ENCODE measurements at places on chromosomes 1 and 21.

DNA sequence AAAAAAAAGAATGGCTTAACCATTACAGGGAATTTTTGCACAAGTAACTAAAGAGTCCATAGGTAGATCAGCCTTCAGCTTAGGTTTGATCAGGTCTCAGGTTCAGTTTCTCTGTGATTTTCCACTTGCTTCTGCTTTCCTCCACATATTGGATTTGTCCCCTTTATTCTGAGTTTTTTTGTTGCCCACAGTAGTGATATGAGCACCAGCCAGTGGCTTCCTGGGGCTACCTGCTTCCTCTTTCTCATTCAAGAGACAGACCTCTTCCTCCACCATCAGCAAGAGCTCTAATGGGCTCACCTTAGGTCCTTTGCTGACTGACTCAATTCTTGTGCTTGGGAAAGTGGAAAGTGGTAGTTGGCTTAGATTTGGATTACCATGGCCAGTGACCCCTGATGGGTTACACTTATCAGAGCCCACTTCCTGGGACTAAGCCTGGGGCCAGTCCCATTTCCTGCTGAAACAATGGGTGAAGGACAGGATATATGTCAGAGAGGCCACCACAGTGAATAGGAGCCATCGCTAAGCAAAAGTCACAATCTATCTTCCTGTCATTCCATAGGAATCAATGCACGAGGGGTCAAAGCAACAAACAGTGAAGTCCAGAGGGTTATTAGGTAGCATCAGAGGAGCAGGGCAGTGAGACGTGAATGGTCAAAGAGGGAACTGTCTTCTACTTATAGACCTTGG, 12.8 kb upstream of the PLA2G2E start:
- no peak for DNase-seq

DNA sequence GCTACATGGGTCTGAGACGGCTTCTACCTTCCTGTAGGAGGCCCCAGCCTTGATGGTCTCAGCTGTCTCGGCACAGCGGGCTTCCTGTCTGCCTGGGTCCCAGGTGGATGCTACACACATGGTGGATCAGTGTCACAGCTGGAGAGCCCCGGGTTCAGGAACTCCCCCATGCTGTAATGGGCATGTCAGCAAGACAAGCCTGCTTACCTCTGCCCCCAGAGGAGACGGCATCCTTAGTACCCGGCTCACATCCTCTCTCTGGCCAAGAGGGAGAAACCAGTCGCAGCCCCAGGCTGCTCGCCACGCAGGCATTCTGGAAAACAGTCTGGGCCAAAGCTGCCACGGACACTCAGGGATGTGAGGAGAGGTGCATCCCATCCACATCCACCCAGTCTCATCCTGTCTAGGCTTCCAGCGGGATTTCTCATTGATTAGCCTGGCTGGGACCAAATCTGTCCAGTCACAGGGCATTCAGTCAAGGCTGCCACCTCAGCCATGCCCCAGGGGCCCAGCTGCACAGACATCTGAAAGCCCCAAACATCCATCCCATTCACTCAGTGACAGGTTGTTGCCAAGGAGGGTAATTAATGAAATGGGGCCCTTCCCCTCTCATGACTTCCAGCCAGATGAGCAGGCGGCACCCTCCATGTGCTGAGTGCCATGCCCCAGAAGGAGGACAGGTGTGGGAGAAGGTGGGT, 10.5 kb downstream of the SNAP47 start:
- DNase-seq = no peak

DNA sequence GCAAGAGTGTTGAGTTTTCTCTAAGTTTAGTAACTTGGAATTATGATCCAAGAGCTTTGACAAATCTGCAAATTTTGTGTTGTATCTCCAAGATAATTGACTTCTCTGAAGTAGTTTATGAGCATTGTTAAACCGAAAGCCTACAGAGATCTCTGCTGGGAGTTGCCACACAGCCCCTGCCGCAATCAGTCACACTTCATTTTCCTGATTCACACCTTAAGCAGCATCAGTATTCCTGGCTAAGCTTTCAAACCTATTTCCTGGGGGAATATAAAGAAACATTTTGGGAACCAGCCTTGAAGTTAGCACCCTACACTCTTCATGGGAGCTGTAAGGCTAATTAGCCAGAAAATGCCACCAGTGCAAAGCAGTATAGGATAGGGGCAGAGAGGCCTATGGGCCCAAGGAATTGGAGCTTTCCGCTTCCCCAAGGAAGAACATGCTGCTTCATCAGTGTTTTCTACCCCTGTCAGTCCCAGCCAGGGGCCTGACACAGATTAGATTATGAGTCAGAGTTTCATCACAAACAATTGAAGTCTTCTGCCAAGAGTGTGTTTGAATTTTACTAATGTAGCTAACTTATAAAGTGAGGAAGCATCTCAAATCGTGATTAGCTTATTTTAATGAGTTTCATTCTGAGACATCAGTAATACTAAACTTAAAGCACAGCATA, 23.2 kb upstream of the CACYBP start:
- DNase-seq = no peak

- DNase-seq = peak; percentile 80
Measured at GRCh38 chr1:223129229-223129901, 13.7 kb downstream of the TLR5 start.

DNA sequence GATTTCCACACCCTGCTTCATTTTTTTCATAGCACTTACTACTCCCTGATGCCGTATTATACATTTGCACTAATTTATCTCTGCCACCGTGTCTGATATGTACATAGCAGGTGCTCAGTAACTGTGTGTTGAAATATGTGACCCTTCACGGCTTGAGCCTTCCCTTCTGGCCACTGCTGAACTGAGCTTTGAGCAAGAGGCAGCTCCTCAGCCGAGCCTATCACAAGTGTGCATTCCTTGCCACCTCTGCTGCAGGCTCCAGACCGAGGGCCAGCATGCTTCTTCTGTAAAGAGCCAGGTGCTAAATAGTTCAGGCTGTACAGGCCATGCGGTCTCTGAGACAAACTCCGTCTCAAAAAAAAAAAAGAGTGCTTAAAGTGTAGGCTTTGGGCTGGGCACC, 22.6 kb downstream of the PLEKHM2 start:
- DNase-seq = no peak

GRCh38 chr1:212606395-212607205, 2.0 kb upstream of the ATF3 start:
- peak; percentile 31 for DNase-seq

Data from left ventricle myocardium inferior (tissue), 1 donor.